ENCODE measurements at places on chromosomes 4 and X. TPM values are rescaled to one million over a fixed set of nuclear protein-coding genes. Genes with fewer than 3 reads are reported as not detected.

DNA sequence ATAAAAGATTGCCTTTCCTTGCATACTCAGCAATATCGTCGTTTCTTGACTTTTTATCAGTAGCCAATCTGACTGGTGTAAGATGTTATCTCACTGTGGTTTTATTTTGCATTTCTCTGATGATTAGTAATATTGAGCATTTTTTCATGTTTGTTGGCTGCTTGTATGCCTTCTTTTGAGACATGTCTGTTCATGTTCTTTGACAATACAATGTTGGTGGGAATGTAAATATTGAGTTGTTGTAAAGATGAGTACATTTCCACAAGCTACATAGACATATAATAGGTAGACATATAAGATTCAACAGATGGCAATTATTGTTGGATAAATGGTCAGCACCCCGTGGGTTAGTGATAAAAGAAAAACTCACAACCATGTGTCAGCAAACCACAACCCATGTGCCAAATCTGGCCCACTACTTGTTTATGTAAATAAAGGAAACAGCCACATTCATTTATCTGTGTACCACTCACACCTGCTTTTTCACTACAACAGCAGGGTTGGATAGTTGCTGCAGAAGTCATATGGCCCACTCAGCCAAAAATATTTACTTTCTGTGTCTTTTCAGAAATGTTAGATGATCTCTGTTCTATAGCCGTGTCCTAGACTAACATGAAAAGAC is 153.1 kb upstream of the VCX start:
- no peak for DNase-seq

DNA sequence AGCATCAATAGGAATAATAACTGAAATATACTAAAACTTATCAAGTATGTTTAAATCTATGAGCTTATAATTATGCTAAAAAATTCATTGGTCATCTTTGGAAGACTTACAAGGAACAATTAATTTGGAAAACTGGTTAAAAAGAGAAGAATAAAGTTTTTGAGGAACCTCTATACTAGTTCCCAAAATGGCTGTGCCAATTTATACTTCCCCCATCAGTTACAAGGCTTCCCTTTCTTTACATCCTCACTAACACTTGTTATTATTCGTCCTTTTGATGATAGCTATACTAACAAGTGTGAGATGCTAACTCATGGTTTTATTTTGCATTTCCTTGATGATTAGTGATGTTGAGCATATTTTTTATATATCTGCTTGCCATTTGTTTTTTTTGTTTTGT is 17.1 kb downstream of the OGT start:
- no peak for DNase-seq

- DNase-seq, result no peak
Measured at GRCh38 chrX:10512741-10513140, 107.6 kb downstream of the MID1 start.

DNA sequence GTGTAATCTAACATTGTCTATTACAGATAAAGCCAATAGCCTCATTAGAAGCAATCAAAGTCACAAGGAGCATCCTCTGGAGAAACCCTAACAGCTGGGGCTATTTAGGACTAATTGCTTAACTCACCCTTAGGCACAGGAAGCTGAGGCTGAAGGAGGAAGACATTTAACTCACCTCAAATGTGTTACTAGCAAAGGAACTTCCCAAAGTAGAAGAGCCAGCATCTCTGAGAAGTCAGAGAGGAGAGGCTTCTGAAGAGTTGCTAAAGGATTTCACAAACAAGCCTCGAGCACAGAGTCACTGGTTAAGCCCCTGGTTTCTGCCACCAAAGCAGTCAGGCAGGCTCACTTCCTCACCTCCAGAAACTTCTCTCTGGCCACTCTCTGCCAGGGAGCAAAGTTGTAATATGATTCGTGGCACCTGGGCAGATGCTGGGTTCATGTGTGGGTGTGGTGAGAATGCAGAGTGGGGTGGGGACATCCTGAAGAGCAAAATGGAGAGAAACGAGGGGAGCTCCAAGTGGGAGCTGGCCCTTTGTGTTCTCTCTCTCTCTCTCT is 201.3 kb downstream of the HS6ST2 start:
- no peak for DNase-seq

KCTD8 gene
- total RNA-seq, result 0.13 TPM

FGFR3 gene
- 68.5 TPM for total RNA-seq

PDGFC gene
- total RNA-seq, result 12.5 TPM

DNA sequence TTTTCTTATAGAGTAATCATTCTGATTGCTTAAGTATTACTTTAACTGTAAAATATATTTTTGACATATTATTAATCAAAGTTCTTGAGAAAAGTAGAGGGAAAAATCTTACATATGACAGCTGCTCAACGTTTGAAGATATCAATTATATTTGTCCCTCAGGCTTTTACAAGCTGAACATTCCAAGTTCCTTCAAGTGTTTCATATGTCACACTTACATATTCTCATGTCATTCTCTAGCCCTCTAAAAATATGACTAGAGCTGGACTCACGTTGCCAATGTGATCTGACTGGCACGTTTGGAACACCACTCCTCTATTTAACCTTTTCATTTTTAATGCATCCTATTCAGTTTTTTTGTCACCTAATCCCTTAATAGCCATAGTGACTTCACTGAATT is 492.9 kb downstream of the PCDH18 start:
- DNase-seq, result no peak

EPHA5 gene
- not detected for total RNA-seq

DNA sequence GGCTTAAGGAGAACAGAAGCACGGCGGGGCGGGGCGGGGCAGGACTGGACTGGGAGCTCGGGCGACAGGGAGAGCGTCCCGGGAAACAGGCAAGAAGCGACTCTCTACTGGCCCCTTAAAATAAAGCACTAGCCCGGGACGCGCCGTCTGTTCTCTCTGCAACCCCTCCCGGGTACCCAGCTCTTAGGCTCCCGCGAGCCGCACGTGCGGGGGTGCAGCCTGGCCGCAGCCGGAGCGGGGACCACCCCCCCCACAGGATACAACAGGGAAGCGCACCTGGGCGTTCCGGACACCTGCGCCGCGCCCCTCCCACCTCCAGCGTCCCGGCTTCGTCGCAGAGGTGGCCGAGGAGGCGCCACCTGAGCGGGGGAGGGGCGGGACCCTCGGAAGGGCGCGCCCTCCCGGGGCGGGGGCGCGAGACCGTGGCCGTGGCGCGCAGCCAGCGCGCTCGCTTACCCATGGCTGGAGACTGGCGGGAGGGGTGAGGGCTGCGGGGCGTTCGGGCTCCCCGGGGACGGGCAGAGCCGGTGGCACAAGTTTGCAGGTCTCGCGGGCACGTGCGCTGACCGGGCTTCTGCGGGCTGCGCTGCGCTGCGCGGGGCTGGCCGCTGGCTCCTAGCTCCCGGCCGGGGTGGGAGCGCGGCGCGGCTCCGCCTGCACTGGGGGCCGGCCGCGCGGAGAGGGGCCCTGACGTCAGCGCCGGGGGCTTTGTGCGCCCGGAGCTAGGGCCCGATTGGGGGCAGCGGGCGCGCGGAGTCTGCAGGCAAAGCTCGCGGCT is 91.5 kb downstream of the GEMIN8 start:
- DNase-seq, result peak; percentile 64

- DNase-seq, result peak; percentile 26
Measured at GRCh38 chr4:153266988-153267387, 62.7 kb downstream of the TRIM2 start.

DNA sequence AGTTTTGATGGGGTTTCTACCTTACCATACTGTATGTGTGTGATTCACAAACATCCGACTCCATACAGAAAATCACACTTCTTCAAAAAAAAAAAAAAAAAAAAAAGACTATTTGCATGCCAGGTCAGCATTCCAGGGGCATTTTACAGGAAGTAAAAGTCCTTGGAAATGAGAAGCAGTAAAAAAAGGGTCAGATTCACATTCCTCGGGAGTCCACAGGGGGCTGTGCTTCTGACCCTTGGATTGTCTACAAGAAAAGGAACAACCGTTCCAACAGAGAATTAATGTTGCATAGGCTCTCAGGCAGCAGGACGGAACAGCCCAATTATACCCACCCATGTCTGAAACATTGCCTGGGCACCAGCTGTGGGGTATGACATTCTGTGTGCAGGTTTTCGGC is 290.3 kb downstream of the LDB2 start:
- DNase-seq, result no peak

DNA sequence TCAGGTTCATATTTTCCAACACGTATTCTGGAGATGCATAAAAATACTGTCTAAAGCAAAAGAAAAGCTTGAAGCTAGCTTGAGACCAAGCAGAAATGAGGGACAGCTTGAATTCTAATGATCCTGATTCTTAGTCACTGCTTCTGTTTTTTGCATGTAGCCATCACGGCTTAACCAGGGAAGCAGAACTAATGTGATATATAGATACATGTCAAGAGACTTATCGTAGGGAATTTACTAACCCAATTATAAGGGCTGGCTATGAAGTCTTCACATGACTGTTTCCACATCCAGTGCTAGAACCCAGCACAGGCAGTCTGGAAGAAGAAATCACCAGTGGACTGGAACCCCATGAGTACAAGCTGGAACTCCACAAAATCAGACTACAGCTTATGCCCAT is 85.2 kb upstream of the SLIT2 start:
- DNase-seq, result no peak

ING2 gene
- total RNA-seq, result 7.1 TPM
